ENCODE measurements at places on chromosomes 16 and 17. TPM values are rescaled to one million over a fixed set of nuclear protein-coding genes. Genes with fewer than 3 reads are reported as not detected.

The EVI2A gene
- total RNA-seq = 1.4 TPM

The SULT1A2 gene
- total RNA-seq = not detected

The ORC6 gene
- 3.9 TPM for total RNA-seq

The MYH2 gene
- total RNA-seq = not detected

The CPHXL2 gene
- not detected for total RNA-seq

The ABCA5 gene
- 19.5 TPM for total RNA-seq
